ENCODE measurements at places on chromosomes 11 and 22. TPM values are rescaled to one million over a fixed set of nuclear protein-coding genes. Genes with fewer than 3 reads are reported as not detected.

DNA sequence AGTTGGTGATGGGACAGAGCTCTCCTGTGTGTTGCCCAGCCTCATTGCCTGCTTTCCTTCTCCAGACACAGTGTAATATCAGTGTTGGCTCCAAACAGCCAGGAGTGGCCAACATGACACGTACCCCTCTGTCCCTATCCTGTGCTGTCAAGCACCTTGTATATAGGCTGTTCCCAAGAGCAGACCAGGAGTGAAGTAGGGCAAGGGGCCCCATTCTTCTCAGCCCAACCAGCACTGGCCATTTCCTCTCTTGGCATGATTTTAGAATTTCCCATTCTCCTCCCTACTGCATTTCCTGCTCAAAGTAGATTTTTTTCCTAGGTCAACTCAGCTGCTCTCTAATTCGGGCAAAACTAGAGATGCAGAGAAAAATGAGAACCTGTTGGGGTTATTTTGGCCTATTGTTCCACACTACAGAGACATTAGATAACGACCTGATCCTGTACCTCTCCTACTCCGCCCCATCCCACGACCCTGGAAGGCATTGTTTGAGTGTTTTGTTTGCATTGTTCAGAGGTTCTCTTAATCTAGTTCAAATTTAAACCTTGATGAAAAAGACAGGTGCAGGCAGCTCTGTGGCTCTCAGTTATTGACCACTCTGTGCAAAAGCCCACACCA is 95.6 kb downstream of the RASSF10 start:
- DNase-seq = peak; percentile 88

DNA sequence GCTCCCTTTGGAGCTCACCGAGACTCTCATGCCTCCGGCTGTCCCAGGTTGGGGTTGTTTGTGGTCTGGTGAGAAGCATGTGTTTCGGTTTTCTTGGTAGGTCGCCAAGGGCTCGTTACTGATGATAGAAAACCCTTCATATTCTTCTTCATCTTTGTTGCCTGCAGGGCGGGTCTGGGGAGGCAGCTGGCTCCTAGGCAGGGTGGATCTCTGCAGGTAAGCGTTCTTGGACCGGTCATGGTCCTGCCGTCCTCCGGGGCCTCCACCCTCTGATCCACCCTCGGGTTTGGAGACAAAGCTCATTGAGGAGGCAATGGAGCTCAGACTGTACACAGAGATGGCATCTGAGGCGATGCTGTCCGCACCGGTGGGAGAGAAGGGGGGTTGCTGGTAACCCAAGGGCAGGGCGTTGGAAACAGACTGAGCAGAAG is 64.3 kb upstream of the PITPNB start:
- no peak for DNase-seq

DNA sequence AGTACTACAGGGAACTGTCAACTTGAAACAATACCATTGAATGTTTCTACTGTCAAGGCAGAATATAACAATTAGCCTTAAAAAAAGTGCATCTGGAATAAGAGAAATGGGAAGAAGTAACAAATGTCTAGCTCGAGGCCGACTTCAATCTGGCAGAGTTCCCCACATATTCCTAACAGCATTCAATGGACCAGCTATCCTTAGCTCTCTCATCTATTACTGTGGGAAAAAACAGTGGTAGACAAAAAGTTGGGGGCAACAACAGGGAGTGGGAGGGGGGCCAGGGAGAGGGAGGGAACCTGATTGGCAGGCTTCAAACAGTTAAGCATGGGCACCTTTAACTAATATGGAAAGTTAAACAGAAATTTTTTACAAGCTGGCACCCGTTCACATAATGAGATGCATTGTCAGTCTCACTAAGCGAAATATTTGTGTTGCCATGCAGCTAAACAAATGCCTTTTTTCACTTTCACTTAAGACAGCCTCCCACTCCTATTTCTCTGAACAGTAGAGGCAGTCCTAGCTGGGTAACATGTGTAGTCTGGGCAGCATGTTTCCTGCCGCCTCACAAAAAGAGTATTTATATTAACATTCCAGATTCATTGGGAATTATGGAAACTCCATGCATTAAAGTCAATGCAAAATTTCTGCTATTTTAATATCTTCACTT is 62.2 kb upstream of the SOX6 start:
- no peak for DNase-seq

GRCh38 chr11:86577644-86578636 is 94.5 kb downstream of the ME3 start:
- DNase-seq = peak; percentile 98

- DNase-seq = peak; percentile 24
Measured at GRCh38 chr11:112453601-112454577, 193.2 kb upstream of the PLET1 start.

DNA sequence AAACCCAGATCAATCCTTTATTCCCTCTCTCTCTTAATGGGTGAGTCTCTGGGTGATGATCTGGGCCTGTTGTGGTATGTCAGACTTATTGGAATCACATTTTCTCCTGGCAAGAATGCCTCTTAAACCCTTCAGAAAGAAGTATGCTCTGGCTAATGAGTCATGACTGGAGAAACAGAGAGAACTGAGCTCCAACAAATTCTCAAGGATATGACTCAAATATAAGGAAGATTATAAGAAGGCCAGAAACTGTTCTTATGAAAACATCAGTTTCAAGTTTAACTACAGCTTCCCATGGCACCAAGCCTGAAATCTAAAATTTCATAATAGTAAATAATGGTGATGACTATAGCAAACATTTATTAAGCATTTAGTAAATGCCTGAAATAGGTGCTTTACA is 83.9 kb downstream of the OR5AK2 start:
- peak; percentile 92 for DNase-seq

DNA sequence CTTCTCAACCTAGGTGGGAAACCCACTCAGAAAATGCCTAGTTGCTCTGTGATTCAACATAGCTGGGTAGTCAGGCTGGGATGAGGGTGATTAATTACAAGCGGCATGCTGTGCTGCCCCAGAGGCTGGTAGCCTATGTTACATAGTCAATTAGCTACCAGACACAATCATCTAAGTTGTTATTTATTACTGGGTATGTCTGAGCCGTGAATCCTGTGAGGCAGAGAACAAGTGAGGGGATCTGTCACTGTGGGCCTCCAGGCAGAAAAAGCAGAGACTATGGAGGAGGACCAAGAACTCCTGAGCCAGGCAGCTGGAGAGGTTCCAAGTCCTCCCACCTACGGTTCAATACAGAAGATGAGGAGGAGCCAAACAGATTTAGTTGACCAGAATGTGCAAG is 186.6 kb upstream of the BDNF start:
- DNase-seq = no peak

GRCh38 chr11:60263402-60263801 is 17.1 kb upstream of the MS4A4A start:
- DNase-seq = no peak

- peak; percentile 72 for DNase-seq
Measured at GRCh38 chr11:62882788-62883501, 2.2 kb downstream of the SLC3A2 start.

DNA sequence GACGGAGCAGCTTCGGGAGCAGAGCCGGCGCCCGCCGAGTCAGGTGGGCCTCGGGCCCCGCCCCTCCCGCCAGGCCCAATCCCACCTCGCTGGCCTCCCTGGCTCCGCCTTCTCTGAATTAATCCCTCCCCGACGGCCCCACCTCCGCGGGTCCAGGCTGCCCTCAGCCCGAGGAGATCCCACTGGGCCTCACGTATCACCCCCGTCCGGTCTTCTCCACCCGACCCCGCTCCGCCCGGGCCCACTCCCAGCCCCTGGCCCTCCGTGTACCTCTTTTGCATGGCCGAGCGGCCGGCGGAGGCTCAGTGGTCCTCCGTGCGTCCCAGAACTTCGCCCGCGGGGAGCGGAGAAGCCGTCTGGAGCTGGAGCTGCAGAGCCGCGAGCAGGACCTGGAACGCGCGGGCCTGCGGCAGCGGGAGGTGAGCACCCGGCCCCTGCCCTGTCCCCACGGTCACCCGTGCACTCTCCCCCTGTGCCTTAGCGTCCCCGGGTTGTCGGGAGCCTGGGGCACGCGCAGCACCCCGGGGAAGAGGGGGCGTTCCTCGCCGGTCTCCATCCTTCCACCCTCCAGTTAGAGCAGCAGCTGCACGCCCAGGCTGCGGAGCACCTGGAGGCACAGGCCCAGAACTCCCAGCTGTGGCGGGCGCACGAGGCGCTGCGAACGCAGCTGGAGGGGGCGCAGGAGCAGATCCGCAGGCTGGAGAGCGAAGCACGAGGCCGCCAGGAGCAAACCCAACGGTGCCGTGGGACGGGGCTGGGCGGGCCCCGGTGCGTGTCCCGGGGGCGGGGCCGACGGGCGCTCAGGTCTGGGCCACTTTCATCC is 2.2 kb upstream of the CD151 start:
- DNase-seq = peak; percentile 82

DNA sequence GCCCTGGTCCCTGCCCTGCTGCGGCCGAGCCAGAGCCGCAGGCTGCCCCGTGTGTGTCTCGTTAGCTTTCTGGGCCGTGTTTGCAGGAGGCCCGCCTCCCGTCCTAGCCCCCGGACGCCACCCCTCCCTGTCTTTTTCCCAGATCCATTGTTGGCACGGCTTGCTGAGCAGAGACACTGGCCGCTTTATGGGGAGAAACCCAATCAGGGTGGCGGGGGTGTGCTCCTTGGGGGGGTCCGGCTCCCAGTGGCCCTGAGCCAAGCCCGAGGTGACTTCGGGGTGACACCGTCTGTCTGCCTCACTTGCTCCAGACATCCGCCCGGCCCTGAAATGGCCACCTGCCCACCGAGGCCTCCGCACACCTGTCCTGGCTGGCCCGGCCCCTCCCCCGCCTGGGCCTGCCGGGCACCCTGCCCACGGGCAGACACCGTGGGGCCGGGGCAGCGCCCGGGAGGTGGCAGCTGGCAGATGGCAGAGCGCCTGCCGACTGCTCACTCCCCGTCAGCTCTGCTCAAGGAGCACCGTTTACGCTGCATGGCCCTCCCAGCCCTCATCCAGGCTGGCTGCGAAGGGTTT is 43.1 kb upstream of the PPARA start:
- DNase-seq = no peak

DNA sequence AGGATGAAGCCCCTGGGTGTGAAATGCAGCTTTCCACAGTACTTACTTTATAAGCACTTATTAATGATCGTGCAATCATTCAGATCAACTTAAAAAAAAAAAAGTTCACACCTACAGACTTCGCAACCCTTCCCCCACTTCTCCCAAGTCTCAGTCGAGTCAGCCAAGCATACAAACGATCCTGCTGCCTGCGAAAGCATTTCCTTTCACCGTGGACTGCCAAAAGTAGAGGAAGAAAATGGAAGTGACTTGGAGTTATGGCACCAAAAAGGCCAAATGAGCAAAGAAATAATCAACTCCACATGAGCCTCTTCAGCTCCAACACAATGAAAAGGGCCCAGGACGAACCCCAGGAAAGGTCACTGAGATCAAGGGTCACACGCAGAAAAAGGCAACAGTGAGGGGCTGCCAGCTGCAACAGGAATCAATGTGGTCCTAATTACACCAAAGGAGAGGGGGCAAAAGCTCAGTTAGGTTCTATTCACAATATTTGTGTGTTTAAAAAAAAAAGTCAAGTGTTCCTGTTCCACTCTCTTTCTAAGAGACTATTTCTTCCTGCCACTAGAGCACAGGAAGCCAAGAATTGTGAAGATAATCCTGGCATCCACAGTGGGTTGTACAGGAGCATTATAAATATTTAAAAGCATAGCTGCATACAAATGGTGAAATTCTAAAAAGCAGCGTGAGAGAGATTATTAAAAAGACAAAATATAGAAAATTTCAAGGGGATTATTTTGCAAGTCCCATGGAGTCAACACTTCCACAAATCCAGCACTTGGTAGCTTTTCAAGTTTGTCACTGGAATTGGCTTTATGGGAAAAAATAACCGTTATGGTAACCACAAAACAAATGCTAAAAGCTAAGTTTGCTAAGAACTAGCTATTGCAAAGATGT is 28.4 kb downstream of the CDON start:
- peak; percentile 15 for DNase-seq

GRCh38 chr11:127804747-127805400 is 782.5 kb downstream of the ETS1 start:
- no peak for DNase-seq

DNA sequence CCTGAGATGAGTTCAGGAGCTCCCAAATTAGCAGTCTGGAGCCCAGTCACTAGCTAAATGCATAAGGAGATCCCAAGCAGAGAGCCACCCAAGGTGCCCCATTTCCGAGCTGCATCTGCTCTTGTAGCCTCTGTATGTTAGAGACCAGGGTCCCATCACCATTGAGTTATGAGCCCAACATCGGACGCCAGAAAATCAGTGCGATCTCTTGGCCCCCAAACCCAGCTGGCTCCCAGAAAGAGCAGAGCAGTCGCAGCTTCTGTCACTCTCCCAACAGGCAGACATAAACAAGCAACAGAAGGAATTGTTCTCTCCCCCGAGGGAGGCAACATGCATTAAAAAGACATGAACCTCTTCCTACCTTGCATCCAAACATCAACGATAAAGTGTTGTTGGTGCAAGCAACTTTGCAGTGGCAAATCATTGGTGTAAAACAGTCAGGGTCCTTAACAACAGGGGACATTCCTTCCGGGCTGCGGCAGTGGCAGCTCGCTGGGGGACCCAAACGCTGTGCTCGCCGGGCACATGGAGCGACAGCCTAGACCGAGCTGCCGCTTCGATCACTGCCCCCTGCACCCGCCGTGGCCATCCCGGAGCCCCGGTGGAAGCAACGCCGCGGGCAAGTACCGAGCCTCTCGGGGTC is 907.1 kb downstream of the DLG2 start:
- no peak for DNase-seq

- DNase-seq = no peak
Measured at GRCh38 chr11:120642196-120642894, 130.8 kb downstream of the GRIK4 start.

DNA sequence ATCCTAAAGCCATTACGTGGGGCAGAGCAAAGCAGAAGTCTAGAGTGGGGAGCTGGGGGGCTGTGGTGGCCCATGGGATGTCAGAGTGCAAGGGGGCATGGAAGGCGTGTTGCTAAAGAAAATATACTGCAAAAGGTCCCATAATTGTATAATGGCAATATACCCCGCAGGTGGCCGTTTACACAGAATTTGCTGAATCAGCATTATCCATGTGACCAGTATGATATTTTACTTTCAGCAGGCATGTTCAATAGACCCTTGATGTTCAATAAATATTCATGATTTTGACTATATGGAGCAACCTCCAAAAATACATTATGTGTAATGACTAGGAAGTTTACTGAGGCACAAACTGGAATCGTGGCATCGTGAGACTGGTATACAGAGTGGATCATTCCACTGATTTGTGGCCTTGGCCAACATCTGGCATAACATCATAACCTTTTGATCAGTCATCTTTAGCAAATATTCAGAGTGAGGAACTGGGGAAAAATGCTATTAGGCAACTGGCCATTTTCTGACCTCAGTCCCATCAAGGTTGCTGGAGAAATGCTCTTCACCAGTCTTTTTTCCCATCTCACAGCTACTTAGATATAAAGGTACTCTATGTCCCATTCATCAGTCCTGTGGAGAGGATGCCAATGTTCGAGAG is 29.3 kb upstream of the PPP2R1B start:
- no peak for DNase-seq

OR52I1 gene
- not detected for total RNA-seq

ZNF215 gene
- total RNA-seq = 6.0 TPM

IFITM10 gene
- 0.62 TPM for total RNA-seq
